CD4-positive, alpha-beta T cell treated with Interleukin-1 beta for 1 hour (primary cell): ENCODE measurements at places on chromosomes 7 and 10.

DNA sequence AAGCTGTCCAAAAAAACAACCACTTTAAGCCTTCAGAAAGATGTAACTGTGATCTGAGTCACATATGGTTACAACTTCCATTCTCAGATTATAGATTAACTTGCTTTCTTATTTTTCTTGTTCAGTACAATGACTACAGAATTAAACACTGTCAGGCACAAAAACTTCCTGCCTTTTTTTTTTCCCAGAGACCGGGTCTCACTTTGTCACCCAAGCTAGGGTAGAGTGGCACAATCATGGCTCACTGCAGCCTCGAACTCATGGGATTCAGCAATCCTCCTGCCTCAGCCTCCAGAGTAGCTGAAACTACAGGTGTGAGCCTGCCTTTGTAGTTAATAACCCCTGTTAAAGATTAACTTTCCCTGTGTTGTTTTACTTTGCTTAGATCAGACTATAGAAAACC is 163.2 kb downstream of the AVL9 start:
- no peak for DNase-seq

- no peak for DNase-seq
Measured at GRCh38 chr10:31974434-31975124, 45.9 kb upstream of the ARHGAP12 start.

GRCh38 chr10:102779680-102780526 is 36.2 kb downstream of the WBP1L start:
- no peak for DNase-seq

DNA sequence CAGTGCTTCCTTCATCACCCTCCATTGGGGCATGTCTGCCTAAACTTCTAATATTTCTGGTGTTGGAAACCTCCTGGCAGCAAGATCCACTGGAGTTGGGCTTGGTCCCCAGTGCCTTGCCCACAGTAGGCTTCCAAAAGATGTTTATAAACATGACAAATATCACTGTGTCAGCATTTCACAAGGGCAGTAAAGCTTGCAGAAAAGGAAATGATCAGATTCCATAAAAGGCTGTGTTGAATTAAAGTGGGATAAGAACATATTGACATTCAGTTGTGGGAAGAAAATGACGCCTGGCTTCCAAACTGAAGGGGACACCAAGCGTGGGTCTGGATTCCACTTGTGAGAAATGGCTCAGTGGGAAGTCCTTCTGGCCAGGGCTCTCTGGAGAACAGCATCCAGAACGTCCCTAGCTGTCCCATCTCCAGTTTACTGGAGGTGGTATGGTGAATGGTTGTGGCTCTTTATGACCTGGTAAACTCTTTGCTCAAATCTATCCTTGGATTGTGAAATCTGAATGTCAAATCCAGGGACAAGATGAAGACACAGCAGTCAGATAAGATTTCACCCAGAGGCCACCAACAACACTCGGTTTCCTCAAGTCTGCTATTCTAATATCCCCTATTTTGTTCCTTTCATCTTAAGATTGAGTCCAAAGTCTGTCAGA is 287.2 kb downstream of the TNS3 start:
- no peak for DNase-seq

GRCh38 chr10:118332236-118332635 is 9.9 kb downstream of the FAM204A start:
- DNase-seq = no peak

DNA sequence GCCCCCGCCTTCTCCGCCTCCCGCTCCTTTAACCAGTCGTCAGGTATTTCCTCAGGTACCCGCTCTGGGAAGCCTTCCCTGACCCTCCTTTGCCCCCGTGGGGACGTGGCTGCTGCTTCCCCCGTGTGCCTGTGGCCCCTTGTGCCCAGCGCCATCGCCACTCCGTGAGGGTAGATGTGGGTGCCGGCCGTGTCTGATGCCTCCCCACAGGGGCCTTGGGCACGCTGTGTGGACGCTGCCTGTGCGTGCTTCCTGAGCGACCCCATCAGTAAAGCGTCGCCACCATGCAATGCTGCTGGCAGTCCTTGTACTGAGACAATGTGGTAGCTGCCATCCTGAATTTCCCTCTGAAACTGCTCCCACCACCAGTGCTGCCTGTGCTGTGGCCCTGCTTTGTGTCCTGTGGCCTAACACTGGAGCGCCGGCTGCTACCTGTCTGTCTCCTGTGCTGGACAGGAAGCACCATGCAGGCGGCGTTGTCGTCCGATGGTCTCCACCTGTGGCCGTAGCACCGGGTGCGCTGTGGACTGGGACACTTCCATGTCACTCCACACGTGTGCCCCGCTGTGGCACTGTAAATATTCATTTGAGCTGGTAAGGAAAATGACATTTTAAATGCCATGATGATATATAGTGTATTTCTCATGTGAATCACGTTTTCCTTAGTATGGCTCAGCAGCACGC is 213.8 kb downstream of the MGMT start:
- DNase-seq = no peak

DNA sequence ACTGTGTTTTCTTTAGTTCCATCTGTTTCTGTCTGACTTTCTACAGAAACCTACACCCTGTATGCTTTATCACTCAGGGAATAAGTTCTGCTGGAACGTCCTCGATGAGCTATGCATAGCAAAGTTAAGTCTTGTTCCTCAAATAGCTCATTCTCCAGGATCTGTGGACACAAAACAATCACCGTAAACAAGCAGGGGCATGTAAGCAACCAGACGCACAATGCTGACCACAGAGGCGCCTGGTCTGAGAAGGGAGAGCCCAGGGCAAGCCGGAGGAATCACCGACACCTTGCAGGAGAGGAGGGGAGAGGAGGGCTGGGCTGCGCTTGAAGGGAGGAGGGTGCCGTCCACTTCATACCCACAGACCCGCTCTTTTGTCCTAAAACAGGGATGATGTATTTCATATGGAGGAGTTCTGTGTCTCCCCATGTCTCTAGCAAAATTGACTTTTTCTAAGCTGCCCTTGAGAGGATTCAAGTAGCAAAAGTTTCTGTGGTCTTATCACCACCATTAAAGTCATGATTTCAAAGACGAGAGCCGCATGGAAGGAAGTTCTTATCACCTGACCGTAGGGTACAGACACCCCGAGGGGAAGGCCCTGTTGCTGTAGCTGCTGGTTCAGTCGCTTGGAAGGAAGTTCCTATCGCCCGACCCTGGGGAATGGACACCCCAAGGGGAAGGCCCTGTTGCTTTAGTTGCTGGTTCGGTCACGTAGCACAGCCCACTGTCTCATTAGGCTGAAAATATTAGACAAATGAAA is 14.3 kb downstream of the CALML3 start:
- no peak for DNase-seq

DNA sequence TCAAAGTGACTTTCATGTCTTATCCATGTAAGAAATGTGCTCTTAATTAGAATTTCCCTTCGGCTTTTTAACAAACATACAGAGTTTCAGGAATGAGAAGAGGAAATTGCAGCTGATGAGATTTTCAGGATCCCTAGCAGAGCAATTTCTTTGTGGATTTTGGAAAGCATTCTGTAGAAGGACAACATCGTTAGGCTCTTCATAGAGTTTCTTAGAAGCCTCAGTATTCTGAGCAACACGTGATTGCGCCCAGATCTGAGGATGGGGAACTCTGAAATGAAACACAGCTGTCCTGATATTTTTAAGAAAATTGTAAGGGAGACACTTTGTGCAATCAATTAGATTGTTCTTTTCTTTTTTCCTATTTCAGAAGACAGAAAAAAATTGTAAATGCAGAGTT is 85.8 kb downstream of the LHFPL3 start:
- DNase-seq = no peak

- DNase-seq = no peak
Measured at GRCh38 chr7:134831862-134832261, 52.4 kb downstream of the CALD1 start.

DNA sequence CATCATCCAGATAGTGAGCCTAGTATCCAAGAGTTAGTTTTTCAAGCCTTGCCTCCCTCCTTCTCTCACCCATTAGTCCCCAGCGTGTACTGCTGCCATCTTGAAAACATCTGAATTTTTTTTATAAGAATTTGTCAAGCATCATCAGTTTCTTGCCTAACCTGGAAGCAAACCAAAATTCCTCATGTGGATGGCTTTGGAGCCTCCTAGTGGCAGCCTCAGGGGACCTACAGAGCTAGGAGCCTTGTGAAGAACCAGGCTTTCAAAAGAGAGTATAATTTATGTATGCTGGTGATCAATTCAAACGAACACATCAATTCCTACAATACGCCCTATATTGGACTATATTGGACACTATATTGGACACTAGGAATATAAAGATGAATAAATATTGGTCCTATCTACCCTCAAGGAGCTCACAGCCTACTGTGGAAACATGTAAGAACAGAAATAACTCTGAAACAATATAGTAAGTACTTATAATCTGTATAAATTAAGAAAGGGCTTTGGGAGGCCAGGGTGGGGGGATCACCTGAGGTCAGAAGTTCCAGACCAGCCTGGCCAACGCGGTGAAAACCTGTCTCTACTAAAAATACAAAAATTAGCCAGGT is 63.4 kb downstream of the HPSE2 start:
- DNase-seq = no peak

- DNase-seq = no peak
Measured at GRCh38 chr10:79047584-79047874, 21.2 kb upstream of the ZMIZ1 start.

- no peak for DNase-seq
Measured at GRCh38 chr10:34294137-34294536, 521.0 kb downstream of the PARD3 start.

- peak; percentile 79 for DNase-seq
Measured at GRCh38 chr10:3782146-3782450, 2.9 kb downstream of the KLF6 start.

DNA sequence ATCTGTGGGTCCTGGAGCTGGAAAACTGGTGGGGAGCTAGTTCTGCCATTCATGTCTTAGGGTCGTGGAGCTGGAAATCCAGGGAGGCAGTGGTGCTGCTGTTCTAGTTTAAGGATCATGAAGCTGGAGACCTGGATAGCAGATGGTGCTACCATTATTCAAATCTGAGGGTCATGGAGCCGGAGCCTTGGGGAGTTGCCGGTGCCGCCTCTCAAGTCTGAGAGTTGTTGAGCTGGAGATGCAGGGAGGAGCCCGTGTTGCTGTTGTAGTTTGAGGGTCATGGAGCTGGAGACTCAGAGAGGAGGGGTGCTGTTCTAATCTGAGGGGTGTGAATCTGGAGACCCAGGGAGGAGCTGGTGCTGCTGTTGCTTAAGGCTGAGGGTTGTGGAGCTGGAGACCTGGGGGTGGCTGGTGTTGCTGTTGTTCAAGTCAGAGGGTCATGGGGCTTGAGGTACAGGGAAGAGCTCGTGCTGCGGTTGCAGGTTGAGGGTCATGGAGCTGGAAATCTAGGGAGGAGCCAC is 86.0 kb upstream of the ZNF479 start:
- no peak for DNase-seq

DNA sequence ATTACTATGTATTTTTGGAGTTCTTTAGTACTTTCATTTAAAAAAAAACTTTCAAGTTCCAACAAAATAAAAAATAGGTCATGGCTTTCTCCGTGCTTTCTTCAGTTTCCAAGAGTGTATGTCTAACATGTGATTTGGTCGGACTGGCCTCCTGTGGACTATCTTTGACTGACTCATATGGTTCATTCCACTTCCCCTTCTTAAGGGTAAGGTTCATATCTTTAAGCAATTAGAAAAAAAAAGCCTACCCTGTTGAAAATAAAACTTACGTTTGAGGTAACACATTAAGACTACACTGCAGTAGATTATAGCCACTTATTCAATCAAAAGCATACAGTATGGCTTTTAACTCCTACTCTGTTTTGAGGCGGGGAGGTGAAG is 112.8 kb upstream of the AHR start:
- DNase-seq = peak; percentile 20

DNA sequence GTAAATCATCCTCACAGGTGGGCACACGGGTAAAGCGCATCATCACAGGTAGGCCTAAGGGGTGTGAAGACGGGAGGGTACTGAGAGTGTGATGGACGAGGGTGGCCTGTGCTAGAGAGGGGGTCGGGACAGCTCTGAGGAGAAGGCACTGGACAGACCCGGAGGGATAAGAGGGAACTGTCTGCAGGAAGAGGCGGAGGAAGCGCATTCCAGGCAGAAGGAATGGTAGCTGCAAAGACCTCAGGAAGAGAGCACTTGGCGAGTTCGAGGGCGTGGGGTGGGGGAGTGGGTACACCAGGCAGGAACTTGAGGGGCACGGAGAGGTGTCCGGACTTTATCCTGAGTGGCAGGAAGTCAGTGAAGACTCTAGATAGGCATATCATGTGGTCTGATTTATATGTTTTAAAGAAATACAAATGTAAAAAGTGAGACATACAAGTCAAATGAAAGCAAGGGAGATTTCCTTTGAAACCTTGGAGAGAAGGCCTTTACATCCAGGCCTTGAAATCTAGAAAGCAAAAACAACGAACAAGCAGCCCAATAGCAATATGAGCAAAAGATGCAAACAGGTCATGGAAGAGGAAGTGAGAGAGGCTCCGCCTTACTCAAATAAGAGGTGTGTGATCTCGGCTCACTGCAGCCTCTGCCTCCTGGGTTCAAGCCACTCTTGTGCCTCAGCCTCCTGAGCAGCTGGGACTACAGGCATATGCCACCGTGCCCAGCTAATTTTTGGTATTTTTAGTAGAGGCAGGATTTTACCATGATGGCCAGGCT is 3.6 kb downstream of the LHPP start:
- DNase-seq = no peak

DNA sequence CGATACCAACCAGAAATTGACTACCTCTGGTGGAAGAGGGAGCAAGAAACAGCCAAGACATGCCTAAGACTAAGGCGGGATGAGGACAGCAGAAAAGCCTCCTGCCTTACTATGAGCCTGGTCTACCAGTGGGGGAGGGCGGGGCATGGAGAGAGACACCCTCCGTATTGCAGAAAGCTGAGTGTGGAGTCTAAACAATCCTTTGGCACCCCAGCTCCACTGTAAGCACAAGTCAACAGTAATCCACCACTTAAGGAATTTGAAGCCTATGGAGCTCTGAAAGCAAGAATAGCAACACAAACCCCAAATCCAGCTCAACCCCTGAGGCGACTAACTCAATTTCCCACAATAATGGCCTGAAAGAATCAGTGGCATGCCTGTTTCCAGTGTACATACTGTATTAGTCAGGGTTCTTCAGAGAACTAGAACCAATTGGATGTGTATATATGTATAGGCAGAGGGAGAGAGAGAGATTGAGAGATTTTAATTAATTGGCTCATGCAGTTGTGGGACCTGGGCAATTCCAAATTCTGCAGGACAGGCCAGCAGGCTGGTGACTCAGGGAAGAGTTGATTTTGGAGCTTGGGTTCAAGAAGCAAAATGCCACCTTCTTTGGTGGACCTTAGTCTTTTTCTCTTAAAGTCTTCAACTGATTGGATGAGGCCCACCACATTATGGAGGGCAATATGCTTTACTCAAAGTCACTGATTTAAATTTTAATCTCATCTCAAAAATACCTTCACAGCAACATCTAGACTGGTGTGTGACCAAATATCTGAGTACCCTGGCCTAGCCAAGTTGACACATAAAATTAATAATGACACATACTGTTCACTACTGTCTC is 13.5 kb downstream of the PPIF start:
- no peak for DNase-seq

- DNase-seq = no peak
Measured at GRCh38 chr7:15778191-15778590, 91.7 kb upstream of the MEOX2 start.

- no peak for DNase-seq
Measured at GRCh38 chr7:80630608-80631405, 7.6 kb upstream of the CD36 start.
